ENCODE measurements at places on chromosomes 16 and 17. TPM values are rescaled to one million over a fixed set of nuclear protein-coding genes. Genes with fewer than 3 reads are reported as not detected.

Gene TAT
- total RNA-seq = not detected

Gene CSH2
- total RNA-seq = not detected

- DNase-seq = peak; percentile 52
These were observed 72.2 kb downstream of the ZNF778 start for GRCh38 chr16:89289428-89290395.

DNA sequence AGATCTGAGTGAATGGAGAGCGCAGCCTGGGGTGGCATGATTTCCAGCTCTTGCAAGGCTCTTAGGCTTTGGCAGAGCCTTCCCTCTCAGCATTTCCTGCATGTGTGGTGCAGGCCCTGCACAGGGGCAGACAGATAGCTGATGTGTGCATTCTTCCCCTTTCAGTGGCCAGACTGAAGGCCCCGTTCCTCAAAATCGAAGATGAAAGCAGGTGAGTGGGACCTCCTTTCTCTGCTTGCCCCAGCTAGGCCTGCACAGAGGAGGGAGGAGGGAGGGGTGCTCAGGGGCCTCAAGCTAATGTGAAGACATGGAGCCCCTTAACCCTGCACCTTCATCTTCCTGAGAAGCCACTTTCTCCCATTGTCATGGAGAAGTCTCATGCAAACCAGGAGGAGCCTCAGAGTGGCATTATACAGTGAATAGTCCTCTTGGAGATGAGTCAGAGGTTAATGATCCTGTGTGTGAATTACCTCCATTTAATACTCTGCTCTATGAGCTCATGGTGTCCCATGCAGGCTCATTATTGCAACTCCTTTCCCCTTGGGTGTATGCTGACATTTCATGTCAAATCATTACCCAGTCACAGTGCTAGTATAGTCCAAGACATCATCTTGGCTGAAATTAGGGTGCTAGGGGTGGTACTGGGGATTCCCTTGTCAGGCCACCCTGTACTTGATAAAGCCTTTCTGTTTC lies 20.4 kb upstream of the ADAM11 start:
- no peak for DNase-seq

- DNase-seq = peak; percentile 24
These were observed 60.2 kb upstream of the PHOSPHO1 start for GRCh38 chr17:49290690-49291359.

GRCh38 chr16:85898521-85899442 lies at the start of gene IRF8:
IRF8 (plus strand) TSS chr16:85899162; CDS start chr16:85903016, 3,854 bp downstream.
- peak; percentile 63 for DNase-seq

- peak; percentile 66 for DNase-seq
These were observed 26.3 kb downstream of the SMURF2 start for GRCh38 chr17:64635647-64636305.

All from SJSA1 (cell line).